ENCODE measurements at places on chromosomes 3 and 15.
A peak's percentile ranks its signal among the peaks of the same experiment; 100 is the strongest.

- no peak for DNase-seq
These were observed 5.1 kb downstream of the FAM43A start for GRCh38 chr3:194690501-194691372.

- no peak for DNase-seq
These were observed 213.1 kb upstream of the ADAMTS9 start for GRCh38 chr3:64900617-64901521.

- no peak for DNase-seq
These were observed 4.9 kb upstream of the MYZAP start for GRCh38 chr15:57586661-57587424.

GRCh38 chr3:25465266-25465860, 37.3 kb downstream of the RARB start:
- no peak for DNase-seq

DNA sequence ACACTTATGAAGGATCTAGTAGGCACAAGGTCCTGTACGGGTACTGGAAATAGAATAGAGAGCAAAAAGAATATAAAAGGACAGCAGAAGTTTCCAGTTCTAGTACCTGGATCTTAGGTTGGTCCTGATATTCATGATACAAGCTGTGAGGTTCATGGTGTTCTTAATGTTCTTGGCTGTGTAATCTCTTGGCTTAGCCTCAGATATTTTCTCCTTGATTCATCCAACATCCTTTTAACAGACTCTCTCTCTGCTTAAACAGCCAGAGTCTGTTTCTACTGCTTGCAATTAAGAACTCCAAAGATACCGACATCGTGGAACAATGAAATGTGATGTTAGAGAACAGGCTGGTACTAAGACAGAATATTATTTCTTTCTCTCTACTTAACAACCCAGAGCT, 49.9 kb downstream of the CNTN3 start:
- DNase-seq = peak; percentile 8

- no peak for DNase-seq
These were observed 27.8 kb downstream of the LIPC start for GRCh38 chr15:58459560-58459959.
